Endodermal cell (in vitro differentiated cells): ENCODE measurements at places on chromosomes 4 and X.

DNA sequence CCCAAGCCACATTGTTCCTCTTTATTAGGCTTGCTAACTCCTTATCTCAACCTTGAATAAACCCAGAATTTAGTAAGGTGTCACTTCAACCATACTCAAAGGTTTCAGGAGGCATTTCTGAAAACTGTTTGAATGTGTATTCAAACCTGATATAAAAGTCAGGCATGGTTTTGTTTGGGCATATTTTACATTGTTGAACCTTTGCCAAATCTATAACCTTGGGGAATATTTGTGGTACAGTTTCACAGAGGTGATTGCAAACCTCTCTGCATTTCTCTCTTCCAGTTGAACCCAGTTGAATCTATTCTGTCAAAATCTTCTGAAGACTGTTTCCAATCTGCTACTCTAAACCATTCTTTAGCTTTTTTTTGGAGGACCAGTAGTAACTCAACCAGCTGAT lies 409.0 kb downstream of the TECRL start:
- DNase-seq, result no peak

GRCh38 chr4:106041294-106042002 lies 146.2 kb downstream of the NPNT start:
- DNase-seq, result no peak

GRCh38 chr4:159209249-159209648 lies 106.4 kb downstream of the RAPGEF2 start:
- DNase-seq, result no peak

- peak; percentile 50 for DNase-seq
These were observed 463.9 kb upstream of the PCDH7 start for GRCh38 chr4:30256116-30256832.

GRCh38 chr4:33649471-33649870 lies 2594.8 kb downstream of the ARAP2 start:
- DNase-seq, result no peak

DNA sequence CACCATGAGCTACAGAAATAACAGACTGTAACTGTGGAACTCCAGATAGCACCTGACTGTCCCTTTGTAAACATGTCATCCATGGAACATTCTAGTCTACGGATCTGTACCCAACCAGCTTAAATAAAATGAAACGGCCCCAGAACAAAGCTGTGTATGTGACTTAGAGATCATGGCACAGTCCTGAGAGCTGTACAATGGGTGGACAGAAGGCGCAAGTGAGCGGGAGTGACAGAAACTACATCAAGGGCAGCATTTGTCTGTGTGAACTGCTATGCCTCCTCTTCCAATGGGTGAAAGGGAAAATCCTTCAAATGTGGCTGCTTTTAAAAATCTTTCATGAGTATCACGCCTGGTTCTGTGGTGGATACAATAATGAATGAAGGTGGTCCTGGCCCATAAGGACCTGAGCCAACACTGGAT lies 72.5 kb downstream of the FAT1 start:
- no peak for DNase-seq

- DNase-seq, result no peak
These were observed at the start of gene TMEM31 for GRCh38 chrX:103710609-103711008. TMEM31 (plus strand) TSS chrX:103710909; CDS start chrX:103712259, 1,350 bp downstream.

DNA sequence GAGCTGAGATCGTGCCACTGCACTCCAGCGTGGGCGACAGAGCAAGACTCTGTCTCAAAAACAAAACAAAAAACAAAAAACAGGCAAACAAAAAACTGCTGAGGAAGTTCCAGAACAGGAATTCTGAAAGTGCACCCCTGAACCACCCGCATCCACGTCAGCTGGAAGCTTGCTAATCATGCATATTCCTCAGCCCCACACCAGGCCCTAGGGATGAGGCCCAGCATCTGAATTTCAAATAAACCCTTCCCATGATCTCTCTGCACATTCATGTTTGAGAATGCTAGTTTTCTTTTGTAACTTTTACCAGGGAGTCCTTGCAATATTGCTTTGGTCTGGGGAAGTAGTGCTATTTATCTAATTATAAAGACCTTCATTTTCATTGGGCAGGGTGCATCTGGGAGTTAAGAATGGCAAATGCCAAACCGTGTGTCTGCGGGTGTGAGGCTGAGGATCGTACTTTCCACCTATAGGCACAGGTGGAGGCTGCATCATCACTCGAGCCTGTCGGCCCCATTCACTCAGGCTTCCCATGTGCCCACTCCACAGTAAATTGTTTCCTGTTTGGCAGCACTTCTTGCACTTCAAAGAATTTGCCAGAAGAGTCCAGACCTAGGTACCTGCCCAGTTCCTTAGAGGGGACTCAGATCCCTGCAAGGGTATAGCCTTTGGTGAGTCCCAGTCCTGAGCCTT lies 23.6 kb downstream of the CCKAR start:
- no peak for DNase-seq

GRCh38 chrX:37816766-37817165 lies 30.6 kb downstream of the DYNLT3 start:
- DNase-seq, result no peak

DNA sequence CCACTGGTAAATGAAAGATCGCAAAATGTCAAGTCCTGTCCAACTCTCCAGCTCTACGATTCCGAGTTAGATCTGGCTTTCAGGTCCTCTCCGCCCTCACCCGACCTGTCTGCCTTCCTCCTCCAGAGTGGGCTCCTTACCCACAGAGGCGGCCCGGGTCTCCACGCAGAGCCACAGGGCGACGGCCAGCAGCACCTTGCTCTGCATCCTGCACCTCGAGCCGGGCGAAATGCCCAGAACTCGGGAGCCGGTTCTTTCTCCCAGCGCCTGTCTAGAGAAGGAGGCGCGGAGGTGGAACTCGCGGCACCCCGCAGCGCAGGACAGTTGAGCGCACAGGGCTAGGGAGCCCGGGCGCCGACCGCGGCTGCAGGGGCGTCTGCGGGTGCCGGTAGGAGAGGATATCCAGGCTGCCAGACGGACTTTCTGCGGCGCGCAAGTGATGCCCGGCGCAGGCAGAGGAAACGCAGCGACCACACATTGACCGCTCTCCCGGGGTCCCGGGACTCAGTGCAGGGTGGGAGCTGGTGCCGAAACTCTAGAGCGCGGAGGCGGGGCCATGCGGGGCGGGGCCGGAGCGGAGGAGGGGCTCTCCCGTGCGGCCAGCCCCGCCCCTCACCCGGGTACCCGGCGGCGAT lies at the start of gene KDR:
TSS of gene KDR (minus strand) at position 509 of the 635 bp plus-strand sequence. CDS start at position 207, 302 bp downstream.
- DNase-seq, result peak; percentile 92

GRCh38 chr4:17558941-17559708 lies 17.9 kb upstream of the LAP3 start:
- no peak for DNase-seq

GRCh38 chr4:76210452-76210851 lies 3.2 kb downstream of the SCARB2 start:
- no peak for DNase-seq

- no peak for DNase-seq
These were observed 479.4 kb downstream of the AFF2 start for GRCh38 chrX:148979786-148980185.

GRCh38 chr4:7703688-7704087 lies 236.0 kb downstream of the AFAP1 start:
- no peak for DNase-seq

DNA sequence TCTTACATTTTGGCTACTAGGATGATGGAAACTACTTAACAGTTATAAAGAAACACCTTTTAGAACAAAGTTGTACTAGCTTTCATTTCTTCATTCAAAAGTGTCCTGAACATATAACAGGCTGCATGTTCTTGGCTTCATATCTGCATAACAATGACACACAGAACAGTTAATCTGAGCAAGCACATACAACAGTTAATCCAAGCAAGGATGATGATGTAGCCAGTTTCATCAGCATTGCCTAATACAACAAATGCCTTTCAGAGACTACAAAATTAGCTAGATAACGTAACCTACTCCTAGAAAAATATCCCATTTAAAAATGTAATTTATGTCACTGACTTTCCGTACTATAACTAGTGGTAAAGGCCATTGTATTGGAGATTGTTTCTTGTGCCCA lies 182.1 kb downstream of the SCFD2 start:
- no peak for DNase-seq

- DNase-seq, result no peak
These were observed 60.8 kb upstream of the ESX1 start for GRCh38 chrX:104315555-104315954.

DNA sequence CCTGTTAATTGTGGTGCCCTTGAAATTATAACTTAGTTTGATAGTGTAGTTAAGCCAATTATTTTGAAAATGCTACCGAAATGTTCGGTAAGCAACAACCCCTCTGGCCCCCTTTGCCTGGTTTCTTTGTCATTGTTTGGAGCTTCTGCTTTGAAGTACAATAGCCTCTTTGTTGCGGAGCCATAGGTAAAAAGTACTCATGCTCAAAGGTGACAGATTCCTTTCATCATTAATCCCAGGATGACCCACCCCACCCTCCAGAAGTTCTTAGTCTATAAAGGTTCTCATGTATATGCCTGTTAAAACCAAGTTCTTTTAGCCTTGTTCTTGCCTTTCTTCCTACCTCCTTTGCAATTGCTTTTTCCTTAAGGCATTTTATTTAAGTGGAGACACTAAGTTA lies 42.4 kb upstream of the SMARCAD1 start:
- DNase-seq, result peak; percentile 74

DNA sequence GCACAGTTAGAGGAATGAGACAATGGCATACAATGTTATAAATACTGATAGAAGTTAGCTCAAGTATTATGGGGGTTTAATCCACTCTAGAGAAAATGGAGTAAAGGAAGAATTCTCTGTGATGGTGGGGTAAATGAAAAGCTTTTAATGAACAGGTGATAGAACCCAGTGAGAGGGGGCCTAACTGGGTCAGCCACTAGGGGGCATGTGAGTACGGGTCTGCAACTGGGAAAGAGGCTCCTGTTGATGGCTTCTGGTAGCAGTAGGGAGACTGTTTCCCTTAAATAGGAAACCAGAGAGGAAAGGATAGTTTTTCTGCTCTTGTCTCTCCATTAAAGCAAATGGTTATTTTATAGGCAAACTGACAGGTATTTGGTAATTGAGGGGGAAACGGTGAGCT lies 132.8 kb upstream of the GPR101 start:
- peak; percentile 82 for DNase-seq

DNA sequence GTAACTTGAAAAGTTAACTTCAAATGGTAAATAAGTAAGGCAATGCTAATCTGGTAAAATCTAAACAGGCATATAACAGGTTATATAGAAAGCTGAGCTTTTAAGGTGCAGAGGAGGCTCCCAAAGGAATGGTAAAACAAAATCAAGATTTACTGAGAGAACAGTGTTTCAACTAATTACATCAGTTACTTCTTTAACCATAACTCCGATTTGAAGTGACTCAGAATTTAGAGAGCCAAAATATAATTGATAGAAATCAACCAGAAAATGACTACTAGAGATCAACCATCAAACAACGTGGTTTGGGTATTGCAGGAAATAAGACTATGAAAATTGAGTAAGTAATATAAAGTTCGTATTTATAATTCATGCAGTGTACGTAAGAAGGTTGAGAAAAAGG lies 6.9 kb downstream of the G3BP2 start:
- DNase-seq, result no peak

DNA sequence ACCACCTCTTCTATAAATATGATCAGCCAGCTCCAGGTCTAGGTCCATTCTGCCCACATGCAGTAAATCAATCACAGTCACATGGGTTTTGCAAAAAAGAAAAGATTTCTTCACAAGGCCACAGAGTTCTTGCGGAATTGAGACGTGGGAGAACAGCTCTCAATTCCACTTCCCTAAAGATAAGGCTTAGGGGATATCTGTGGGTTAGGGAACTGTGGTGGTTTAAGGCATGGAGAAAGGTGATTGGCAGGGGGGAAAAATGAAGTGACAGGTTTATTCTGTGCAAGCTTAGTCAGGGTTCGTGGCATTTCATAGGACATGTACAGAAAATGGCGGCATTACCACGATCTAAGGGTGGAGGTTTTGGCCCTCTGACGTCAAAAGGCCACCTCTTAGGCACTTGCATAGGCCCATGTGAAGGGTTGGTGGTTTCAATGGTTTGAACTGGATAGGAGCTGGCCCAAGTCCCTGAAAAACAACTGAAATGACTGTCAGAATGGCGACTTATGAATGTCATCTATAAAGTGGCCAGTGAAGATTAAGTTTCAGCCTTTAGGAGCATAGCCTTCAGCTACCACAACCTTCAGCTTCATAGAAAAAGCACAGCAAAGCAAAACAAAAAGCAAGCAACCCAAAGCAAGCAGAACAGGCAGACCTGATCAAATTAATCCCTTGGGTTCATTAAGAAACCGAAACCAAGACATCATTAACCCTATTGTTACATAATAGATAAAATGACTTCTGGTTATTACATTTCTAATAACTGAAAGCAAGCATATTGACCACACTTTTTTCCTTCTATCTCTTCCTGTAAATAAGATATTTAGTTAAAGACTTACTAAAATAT lies 289.8 kb upstream of the SFRP2 start:
- DNase-seq, result no peak

DNA sequence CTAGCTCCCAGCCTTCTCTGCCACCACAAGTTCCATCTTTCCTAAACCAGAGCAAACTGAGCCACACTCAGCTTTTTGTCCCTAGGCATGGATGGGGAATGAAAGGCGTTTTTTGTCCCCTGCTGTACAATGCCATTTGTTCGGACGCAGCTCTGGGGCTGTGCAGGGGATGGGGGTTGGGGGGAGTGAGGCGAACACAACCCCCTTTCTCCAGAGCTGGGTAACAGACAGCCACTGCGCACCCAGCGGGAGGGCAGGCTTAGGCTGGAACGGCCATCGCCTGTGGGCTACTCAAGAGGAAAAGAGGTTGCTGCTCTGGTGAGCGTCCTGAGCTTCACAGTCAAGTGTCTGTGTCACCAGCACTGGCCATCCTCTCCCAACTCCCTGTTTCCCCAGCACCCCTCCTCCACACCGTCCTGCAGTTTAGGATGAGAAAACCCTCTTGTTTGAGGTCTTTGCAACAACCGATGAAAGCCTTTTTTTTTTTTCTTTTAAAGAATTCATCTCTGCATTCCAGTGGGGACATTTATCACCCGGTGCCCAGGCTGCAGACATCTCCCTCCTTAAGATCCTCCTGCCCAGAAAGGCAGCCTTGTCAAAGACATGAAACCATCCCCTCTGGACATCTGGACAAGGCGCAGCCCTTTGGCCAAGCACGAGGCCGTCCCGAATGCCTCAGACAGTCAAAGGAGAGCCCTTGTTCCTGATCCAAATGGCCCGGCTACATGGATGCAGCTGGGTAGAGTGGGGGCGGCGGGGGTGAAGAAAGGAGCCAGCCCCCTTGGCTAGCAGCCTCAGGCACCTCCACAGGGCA lies 419.6 kb downstream of the BCOR start:
- no peak for DNase-seq

- DNase-seq, result no peak
These were observed 33.8 kb upstream of the ARMCX2 start for GRCh38 chrX:101693476-101693875.

GRCh38 chr4:110200689-110201088 lies 2.3 kb upstream of the ELOVL6 start:
- DNase-seq, result no peak

GRCh38 chr4:164779811-164780216 lies 25.9 kb downstream of the SMIM31 start:
- peak; percentile 85 for DNase-seq

DNA sequence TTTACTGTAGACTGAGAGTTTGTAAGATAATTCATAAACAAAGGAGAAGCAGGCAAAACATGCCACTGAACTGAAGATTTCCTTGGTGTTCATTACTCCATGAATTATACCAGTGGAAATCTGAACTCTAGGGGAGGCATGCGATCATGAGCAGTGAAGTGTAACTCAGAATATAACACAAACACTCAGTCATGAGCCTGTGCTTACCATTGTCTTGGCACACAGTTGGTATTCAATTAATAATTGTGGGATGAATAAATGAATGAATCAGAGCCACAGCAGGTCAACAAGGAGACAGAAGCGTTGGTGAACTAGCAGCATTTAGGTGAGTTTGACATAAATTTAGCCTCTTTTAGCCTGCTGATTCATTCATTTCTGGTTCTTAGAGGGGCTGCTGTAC lies 263.5 kb upstream of the DKK2 start:
- DNase-seq, result no peak
